ENCODE measurements at places on chromosomes 1 and 21.

DNA sequence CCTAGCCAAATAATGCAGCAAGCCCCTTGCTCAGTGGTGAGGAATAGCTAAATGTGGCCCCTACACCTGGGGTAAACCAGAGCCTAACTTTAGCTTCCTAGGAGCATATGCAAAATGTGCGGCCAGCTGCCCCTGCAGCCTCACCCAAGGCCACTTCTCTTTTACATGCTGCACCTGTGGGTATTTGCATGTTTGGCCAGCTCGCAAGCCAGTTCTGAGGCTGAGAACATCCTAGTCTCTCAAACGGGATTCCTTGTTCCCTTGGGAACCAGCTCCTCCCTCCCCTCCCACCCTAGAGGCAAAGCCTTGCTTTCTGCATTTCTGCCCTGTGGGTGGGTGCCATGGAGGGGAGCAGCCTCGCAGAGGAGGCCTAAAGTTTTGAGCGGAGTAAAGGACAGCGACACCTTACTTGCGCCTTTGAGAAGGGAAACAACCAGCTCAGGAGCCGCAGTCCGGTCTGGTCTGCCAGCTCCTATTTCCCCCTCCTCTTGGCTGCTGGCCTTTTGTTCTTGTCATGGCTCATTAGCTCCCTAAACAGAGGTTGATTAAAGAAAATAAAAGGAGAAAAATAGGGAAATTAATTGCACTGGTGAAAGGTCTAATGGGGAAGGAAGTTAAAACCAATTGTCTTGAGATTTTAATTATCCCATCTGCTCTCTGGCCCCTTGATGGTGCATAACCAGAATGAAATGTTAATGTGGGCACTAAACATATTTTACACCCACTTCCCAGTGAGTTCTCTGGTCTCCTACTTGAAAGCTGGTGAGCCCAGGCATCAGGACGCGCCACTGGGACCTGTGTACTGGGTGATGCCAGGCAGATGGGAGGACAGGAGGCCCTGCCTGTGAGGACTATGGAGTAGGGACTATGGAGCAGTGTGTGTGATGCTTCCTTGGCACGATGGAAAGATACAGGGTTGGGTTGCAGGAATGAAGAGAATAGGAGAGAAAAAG is 68.7 kb downstream of the TEX35 start:
- no peak for DNase-seq

GRCh38 chr21:41616031-41616591 is 108.2 kb upstream of the TMPRSS2 start:
- DNase-seq = no peak

DNA sequence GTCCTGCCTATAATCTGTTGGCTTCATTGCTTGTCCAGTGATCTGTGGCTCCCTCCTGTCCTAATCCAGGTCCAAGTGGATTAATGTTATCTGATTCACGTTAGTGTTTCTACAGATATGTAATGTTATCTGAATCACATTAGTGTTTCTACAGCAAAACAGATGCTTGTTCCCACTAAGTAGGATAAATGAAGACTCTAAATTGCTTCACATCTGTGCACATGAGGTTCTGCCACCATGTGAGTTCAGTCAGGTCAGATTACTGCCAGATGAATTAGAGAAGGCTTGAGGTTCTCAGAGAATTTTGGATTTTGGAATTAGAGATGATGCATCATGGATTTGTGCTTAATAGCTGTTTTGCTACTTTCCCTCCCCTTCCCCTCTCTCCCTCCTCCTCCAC is 13.2 kb downstream of the DISC1 start:
- DNase-seq = no peak

- DNase-seq = no peak
Measured at GRCh38 chr21:44083631-44084291, 23.4 kb upstream of the PWP2 start.

DNA sequence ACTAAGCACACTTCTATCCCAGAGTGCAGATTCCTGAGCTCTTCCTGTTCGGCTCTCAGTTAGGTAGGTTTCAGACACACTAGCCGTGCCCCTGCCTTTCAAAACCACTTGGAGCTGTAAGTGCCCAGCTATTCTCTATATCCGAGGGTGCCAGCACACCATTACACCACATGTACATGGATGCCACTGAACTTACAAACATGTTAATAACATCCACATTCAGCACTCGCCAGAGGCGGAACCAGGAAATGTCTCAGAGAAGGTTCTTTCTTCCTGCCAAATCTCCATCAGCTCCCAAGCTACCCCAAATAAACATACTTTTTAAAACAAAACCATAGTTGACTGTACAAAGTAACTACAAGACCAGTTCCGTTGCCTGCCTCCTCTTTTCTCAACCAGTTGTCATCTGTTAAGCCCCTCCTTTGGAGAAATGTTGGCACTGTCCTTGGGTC is 78.4 kb upstream of the CTTNBP2NL start:
- DNase-seq = no peak

DNA sequence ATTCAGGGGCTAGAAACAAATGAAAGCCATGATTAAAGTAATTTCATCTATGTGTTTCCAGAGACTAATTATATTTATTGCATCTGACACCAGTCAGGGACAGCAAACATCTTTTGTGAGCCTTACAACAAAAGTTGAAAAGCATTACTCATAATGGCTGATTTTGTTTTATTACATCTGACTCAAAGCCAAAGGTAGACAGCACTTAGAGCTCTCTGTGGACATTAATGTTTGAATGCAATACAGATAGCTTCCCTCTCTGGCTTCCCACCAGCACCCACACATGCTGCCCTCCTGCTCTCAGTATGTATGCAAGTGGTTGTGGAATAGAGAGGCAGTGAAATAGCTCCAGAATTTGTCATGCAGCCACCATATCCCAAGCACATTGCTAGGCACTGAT is 198.7 kb downstream of the SETD4 start:
- DNase-seq = no peak

GRCh38 chr1:13707164-13707563 is 7.2 kb downstream of the PRDM2 start:
- DNase-seq = no peak

- DNase-seq = no peak
Measured at GRCh38 chr21:34836103-34836932, 167.5 kb downstream of the CLIC6 start.

GRCh38 chr21:37462087-37462861 is 95.7 kb downstream of the DYRK1A start:
- DNase-seq = no peak

GRCh38 chr21:16070207-16070651 is 340.4 kb downstream of the USP25 start:
- no peak for DNase-seq

- DNase-seq = no peak
Measured at GRCh38 chr21:14716761-14717396, 170.8 kb upstream of the SAMSN1 start.

GRCh38 chr1:19336543-19336942 is 24.4 kb downstream of the SLC66A1 start:
- no peak for DNase-seq

DNA sequence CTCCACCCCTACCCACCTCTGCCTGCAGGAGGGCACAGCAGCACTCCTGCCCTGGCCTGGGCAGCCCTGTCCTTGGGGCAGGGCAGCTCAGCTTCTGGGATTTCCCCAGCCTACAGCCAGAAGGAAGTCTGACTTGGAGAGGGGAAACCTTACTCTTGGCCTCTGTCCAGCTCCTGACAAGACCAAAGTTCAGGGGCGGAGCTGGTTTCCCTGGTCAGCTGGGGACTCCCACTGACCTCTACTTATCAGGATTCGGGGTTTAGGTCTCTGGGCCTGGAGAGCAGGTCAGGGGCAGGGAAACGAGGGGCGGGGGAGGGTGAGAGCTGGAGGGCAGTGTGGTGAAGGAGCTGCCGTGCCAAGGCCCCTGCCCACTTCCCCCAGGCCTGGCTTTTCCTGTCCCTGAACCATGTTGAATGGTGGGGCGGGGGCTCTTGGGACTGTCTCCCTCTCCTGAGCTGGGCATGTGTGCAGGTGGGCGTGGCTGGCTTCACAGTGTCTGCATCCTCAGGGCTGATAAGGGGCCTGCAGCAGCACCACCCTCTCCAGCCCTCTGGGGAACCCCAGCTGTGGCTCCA is 16.8 kb upstream of the ETV3 start:
- DNase-seq = peak; percentile 44

DNA sequence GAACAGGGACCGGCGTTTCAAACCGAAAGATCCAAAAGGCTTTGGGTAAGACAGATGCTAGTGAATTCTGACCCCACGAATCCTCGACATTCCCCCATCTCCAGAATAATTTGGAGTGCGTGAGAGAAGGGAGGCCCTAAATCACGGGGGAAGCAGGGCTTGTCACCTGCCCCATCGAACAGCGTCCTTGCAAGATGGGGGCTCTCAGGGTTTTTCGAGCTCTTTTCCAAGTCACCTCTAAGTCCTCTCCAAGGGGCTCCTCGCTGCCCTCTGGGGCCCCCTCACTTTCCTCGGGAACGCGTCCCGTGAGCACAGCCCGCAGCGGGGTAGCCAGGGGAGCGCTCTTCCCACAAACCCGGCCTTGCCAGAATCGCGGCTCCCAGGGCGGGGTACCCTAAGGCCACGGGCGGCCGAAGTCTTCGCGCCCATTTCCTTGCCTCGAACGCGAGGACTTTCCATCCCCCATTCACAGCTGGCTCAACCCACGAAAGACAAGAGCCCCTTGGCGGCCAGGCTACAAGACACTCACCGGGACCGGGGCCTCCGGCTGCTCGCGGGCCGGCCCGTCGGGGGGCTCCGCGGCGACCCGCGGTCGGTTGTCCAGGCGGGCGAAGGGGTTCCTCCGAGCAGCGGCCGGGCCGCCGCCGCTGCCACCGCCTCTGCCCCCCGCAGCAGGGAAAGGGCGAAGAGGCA is 546 bp downstream of the DONSON start:
- DNase-seq = peak; percentile 32

- no peak for DNase-seq
Measured at GRCh38 chr1:18630511-18631495, at the start of gene PAX7. TSS of gene PAX7 (plus strand) at chr1:18630846. CDS start at chr1:18631604, 758 bp downstream.

DNA sequence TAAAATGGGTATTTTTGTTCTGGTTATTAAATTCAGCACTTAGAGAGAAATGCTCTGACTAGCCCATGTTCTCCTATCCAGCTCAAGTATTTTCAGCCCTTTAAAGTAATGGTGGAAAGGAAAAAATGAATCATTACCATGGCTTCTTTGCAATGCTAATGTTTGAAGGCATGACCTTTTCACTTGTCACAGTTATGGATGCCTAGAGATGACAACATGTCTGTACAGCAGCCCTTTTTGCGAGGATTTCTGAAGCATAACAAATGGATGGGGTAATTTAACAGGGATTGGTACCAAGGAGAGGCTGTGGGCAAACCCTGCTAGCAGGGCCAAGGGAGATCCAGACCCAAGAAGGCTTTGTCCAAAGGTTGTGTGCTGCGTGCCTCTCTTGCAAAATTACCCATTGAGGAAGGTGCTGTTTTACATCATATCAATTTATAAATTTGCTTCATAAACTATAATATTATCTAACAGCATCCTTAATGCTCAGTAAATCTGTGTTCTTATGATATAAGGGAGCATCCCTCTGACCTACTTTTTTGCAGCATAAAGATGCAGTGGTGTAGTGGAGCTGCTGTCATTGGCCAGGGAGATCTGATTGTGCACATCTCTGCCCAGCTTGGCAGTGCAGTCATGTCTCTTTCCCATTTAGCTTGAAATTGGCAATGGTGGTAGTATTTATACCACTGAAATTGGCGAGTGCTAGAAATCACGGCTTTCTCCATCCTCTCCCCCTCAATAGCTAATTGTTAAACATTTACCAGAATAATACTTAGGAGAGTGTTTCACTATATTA is 327.1 kb downstream of the PCP4 start:
- no peak for DNase-seq

DNA sequence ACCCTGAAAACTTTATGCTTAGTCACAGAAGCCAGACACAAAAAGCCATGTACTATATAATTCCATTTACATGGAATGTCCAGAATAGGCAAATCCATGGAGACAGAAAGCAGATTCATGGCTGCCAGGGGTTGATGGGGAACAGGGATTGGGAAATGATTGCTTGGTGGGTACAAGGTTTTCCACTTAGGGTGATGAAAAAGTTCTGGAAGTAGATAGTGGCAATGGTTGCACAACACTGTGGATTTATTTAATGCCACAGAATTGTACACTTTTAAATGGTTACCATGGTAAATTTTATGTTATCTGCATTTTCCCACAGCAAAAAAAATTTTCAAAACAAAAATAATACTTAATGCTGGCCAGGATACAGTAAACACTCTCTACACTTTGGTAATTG is 40.6 kb downstream of the ENAH start:
- no peak for DNase-seq

GRCh38 chr1:44074415-44074814 is 43.2 kb upstream of the SLC6A9 start:
- DNase-seq = no peak

DNA sequence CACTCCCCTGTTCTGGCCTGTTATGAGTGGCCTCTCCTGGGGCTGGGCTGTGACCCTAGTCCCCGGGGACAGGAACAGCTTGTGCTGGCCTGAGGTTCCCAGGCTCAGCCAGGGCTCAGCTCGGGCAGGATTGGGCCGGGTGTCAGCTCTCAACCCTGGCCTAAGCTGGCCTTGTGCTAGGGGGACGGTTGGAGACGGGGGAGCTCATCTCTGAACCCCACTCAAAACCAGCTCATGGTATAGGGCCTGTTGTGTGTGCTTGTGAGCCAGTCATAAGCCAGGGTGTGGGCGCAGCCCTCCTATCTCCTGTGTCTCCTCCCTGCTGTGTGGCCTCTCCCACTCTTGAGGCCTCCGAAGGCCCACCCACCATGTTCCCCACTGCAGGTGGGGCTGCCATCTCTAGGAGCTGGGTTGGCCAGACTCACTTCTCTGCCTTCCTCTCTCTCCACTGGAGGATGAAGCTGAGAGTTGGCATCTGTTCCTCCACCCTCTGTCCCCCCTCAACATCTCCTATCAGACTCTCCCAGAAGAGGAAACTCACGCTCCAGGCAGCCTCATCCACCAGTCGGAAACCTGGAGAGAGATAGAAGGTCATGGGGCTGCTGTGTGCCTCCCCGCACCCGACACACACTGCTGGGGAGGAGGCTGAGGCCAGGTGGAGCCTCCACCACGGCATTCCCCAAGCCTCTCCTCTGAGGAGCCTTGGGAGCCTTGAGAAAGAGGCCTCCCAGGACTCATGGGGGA is 1.4 kb downstream of the PEAR1 start:
- DNase-seq = no peak

- DNase-seq = no peak
Measured at GRCh38 chr1:43348809-43349593, 9.8 kb upstream of the CDC20 start.

- DNase-seq = no peak
Measured at GRCh38 chr1:163737261-163737660, 415.5 kb downstream of the NUF2 start.

- no peak for DNase-seq
Measured at GRCh38 chr1:233304489-233305102, 9.1 kb upstream of the PCNX2 start.

DNA sequence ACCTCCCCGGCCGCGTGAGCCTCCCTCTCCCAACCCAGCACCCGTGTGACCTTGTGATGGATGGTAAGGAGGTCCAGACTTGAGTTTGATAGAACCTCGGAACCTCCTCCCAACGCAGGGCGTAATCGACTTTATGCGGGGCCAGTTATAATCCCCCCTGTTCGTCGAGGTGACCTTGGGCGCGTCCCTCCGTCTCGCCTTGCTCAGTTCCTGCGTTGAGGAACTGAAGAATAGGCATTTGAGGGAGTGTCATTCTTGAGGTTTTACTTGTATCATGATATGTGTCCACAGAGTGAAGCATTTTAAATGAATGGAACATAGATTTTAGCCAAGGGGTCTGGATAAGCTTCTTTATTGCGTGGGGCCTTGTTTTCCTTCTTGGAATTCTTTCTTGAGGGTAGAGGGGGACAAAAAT is 433 bp downstream of the TIMM17A start:
- no peak for DNase-seq

All from foreskin melanocyte (primary cell).